ENCODE measurements at places on chromosomes 6 and 20.

DNA sequence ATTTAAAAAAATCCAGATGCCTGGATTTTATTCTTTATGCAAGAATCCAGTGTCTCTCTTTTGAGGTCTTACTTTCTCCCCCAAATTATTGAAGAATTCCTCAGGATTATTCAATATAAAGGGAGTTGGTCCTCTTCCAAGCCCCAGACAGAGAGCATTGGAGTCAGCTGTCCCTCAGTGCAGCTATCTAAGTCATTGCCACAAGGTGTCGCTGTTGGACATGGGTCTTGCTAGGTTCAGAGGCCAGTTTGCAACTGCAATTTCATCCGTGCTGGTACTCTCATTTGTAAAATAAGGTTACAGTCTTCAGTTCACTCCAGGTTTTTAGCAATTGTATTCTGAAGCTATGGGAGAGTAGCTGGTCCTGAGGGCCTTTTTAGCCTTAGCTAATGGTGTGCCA, 27.8 kb downstream of the CCN2 start:
- no peak for DNase-seq

- peak; percentile 15 for DNase-seq
Observed at GRCh38 chr6:42304053-42304712, 86.5 kb upstream of the MRPS10 start.

- DNase-seq, result peak; percentile 27
Observed at GRCh38 chr20:62368976-62369814, 2.1 kb upstream of the LAMA5 start.

- peak; percentile 90 for DNase-seq
Observed at GRCh38 chr20:10511509-10512251, 76.6 kb downstream of the SLX4IP start.

GRCh38 chr6:17475606-17476244, 82.3 kb downstream of the CAP2 start:
- DNase-seq, result no peak

DNA sequence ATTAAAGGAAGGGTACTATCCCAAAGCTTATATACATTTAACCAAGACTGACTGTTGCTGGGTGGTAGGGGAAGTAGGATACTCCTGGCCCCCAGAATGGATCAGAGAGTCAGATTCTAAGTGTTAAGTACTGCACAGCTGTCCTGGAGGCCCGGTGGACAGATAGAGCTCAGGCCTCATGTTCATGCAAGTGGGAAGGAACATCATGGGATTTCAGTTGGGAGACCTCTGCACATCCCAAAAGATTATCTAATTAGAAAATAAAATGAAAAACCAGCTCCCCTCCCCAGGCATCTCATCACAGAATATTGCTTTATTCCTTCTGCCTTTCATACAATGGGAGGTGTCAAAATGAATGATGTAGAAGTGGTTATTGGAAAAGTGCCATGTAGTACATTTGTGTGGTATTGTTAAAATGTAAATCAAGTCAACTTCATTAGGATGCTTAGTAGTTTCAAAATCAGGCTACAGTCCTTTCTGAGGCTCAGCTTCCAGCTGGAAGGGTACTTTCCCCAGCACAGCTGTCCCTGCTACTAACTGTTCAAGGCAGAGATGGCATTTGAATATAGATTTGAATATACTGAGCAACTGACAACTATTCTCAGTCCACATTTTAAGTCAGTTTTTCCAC, 82.9 kb downstream of the SLC35B3 start:
- DNase-seq, result no peak

GRCh38 chr6:128558021-128558420, 37.6 kb upstream of the PTPRK start:
- DNase-seq, result no peak

DNA sequence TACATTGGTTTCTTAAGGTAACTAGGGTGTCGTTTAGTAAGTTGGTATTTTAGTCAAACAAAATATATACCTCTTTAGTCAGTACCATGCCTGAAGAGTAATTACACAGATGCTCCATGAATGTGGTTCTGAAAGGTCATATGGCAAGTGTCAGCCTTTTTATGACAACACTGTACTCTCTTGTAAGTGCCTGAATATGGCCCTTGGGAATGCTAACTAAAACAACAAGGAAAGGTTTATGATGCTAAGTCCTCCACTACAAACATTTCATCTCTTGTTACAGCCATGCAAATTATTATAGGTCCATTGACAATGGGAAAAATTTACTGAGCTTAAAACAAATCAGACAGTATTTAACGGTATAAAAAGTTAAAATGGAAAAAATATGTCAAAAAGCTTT, 39.0 kb upstream of the SUPT3H start:
- no peak for DNase-seq

DNA sequence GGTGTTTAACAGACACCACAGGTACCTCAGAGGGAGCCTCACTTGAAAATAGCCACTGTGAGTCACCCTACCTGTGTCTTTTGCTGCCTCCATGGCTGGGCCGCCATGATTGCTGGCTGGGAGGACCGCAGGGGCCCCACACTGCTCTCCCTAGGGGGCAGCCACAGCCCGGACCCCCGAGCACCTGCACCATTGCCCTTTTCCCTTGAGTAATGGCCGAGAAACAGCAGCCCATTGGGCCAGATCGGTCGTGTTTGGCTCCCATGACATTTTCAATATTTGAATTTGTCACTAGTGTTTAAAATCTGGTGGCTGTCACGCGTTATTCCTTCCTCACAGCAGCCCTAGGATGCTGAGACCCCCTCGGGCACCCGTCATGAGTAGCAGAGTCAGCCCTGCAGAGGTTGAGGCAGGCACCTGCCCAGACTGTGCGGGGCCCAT, 6.7 kb downstream of the ZBP1 start:
- DNase-seq, result no peak

GRCh38 chr6:142367501-142368018, 65.8 kb downstream of the ADGRG6 start:
- DNase-seq, result no peak

- DNase-seq, result peak; percentile 46
Observed at GRCh38 chr20:9301129-9302090, 213.0 kb upstream of the LAMP5 start.

GRCh38 chr6:5260111-5260620, 584 bp downstream of the LYRM4 start:
- DNase-seq, result peak; percentile 50

DNA sequence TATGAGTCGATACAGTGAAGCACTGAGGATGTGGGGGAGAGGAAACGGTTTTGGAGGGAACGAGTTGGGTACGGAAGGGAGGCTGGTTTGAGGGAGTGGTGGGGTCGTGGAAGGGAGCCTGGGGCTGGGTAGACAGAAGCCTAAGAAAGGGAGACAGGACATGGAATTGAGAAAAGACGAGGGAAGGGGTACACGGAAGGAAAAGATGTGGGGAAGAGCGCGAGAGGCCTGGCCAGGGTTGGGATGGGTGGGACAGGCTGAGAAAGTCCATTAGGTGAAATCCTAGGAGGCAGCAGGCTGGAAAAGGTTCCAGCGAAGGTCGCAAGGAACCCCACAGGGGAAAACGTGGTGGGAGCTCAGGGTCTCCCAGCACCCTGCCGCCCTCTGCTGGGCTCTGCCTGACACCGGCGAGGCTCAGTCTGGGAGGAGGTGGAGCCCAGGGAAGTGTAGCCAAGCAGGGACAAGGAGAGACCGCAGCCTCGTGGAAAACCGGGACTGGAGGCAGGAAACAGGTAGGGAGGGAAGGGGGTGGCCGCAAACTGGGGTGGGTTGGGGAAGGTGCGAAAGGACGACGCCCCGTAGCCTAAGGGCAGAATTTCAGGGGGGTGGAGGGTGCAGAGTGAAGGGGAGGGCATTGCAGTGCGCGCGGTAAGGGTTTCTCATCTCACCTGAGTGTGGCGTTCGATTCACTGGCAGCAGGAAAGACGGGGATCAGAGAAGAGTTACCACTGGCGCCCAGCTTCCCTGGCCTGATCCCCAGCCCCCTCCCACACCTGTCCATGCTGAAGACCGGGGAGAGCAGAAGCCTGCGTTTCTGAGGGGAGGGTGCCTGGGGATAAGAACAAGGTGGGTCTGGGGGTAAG, 4.3 kb downstream of the GABBR1 start:
- peak; percentile 89 for DNase-seq

- DNase-seq, result no peak
Observed at GRCh38 chr20:43386878-43387277, 70.8 kb upstream of the SRSF6 start.

DNA sequence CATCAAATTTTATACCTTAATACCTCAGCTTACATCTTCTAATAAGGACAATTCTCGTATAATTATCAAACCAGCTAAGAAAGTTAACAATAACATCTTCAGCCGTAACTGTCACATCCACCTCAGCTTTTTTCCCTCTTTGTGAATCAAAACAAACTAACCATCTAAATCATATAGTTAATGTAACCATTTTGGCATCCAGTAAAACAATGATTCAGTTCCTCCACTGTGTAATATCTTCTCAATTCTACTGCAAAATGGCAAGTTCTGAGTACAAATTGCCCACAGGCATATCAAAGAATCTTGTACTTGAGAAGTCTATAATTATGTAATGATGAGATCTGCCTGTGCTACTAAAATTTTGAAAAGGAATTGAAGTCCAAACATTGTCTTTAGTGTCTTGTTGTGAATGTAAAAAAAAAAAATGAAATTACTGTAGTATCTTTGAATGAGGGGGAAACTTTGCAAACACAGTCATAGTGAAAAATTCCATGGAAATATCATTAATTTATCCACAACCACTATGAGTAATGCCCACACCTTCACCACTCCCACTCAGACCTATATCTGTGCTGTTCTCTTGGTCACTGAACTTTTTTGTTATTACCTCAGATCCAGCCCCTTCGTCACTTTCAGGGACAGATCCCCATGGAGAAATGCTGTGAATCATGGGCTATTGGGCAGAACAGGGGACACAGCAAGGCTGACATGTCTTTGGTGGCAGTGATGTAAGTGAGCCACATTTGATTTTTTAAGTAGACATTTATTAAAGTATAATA, 178.6 kb upstream of the RAB32 start:
- no peak for DNase-seq

DNA sequence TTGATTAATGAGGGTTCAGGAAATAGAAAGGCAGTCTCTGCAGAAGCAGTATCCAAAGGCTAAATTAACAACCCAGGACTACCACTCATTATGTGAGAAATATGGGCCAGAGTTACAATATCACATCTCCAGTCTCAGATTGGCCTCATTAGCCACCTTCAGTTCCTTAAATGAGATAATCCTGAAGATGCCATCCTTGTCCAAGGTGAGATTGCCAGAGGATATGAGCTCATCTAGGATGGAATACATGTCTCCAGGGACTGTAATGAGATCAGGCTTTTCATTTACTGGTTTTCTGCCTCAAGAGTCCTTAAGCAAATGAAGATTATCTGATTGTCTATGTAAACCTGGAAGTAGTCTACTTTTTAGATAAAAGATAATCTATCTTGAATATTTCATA, 196.3 kb downstream of the FUT9 start:
- no peak for DNase-seq

DNA sequence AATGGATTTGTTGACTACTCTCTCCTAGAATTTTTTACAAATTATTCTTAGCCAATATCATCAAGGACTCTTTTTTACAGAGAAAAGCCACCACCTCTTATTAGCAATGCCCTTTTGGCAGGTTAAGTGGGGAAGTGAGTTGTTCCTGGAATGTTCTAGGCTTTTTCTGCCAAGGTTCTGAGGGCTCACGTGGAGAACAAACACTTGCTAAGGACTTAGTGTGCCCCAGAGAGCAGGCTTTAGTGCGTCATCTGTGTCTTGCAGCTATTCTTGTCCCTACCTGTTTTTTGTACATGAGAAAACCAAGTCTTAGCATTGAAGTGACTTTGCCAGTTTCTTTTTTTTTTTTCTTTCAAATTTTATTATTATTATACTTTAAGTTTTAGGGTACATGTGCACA, 33.5 kb downstream of the CFAP61 start:
- no peak for DNase-seq

- DNase-seq, result peak; percentile 0
Observed at GRCh38 chr6:131949909-131950766, 1.0 kb downstream of the CCN2 start.

GRCh38 chr6:15398633-15399275, 152.9 kb downstream of the JARID2 start:
- DNase-seq, result no peak
